ENCODE measurements at places on chromosomes 12 and 14. TPM values are rescaled to one million over a fixed set of nuclear protein-coding genes. Genes with fewer than 3 reads are reported as not detected.

NRXN3 gene
- 1.2 TPM for total RNA-seq

BBOF1 gene
- total RNA-seq: 2.7 TPM

NR4A1 gene
- 34.5 TPM for total RNA-seq

INSM2 gene
- total RNA-seq: 0.02 TPM

FAM90A1 gene
- 0.07 TPM for total RNA-seq

RNASE7 gene
- total RNA-seq: not detected

CLEC14A gene
- not detected for total RNA-seq

CFAP54 gene
- total RNA-seq: 1.6 TPM

ZNF268 gene
- total RNA-seq: 20.0 TPM

GNS gene
- 59.7 TPM for total RNA-seq

TROAP gene
- total RNA-seq: 78.1 TPM

MGAT2 gene
- 52.0 TPM for total RNA-seq
